ENCODE measurements at places on chromosomes 11 and 22.

GRCh38 chr11:134074766-134075165 is 5.9 kb downstream of the JAM3 start:
- no peak for DNase-seq

- DNase-seq, result no peak
Measured at GRCh38 chr11:36328966-36329673, 33.0 kb downstream of the PRR5L start.

- no peak for DNase-seq
Measured at GRCh38 chr22:48579043-48579927, 1248.4 kb downstream of the BRD1 start.

GRCh38 chr11:42631220-42631843 is 680.5 kb upstream of the API5 start:
- DNase-seq, result peak; percentile 13

- no peak for DNase-seq
Measured at GRCh38 chr22:32205974-32206773, 1.3 kb upstream of the RFPL2 start.

DNA sequence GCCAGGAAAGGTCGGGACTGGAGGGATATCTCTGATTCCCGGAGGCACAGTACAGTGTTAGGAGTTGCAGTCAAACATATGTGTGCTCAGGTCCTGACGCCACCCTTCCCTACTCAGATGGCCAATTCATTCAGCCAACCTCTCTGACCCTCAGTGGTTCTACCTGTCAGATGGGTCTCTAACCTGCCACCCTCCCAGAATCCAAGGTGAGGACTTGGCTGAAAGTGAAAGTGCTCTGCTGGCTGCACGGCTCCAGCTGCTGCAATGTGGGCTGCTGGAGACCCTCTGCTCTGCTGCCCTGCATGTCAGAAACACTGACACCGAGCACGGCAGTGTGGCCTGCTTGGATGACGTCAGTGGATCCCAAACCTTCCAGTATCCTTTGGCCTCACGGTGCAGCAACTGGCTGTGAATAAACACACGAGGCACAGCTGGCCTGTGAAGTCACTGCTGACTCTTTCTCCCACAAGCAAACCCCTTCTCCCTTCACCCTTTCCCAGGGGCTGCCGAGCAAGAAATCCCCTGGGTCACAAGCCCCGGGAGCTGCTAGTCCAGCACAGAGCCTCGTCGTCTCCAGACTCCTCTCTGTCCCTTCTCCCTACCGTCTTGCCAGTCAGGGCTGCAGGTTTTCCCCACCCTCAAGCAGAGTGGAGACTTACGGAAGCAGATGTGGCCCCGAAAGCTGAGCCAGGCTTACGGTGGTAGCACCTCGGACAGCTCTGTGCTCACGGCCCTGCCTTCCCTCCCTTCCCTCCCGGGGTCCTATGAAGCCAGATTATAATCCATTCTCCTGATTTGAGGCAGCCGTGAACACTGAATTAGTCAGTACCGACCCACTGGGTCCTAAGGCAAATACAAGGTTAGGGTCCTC is 24.3 kb downstream of the KIAA0930 start:
- DNase-seq, result no peak

DNA sequence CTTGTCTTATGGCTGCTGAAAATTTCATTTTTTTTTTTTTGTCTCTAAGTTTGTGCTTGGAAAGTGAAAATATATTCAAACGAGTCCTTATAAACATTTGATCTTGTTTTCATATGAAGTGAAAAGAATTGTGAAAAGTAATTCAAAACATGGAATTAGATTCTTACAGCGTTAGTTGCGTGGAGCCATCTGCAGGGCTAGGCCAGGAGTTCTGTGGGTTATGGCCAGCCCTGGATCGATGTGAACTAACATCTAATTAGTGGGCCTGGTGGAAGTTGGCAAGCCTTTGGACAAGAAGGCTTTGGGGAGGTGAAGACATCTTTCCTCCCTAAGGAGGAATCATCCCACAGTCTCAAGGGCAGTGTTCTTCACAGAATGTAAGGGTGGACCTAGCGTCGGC is 37.2 kb downstream of the PARVA start:
- DNase-seq, result no peak

DNA sequence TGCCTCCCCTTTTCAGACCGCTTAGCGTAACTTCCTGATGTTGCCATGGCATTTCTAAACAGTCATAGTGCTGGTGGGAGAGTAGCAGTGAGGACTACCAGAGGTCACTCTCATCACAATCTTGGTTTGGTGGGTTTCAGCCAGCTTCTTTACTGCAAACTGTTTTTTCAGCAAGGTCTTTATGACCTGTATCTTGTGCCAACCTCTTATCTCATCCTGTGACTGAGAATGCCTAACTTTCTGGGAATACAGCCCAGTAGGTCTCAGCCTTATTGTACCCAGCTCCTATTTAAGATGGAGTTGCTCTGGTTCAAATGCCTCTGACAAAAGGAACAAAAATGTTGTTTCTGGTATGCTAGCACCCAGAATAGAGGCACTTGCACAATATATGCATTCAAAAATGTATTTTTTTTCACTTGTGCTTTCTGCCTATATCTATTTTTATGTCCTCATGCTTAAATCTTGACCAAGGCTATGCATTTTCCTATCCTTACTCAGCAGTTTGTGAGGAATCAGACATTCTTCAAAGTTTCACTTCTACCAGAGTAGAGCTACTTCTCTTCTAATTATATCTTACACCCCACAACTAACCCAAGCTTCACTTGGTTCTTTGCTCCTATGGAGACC is 16.1 kb upstream of the OR51M1 start:
- DNase-seq, result no peak

DNA sequence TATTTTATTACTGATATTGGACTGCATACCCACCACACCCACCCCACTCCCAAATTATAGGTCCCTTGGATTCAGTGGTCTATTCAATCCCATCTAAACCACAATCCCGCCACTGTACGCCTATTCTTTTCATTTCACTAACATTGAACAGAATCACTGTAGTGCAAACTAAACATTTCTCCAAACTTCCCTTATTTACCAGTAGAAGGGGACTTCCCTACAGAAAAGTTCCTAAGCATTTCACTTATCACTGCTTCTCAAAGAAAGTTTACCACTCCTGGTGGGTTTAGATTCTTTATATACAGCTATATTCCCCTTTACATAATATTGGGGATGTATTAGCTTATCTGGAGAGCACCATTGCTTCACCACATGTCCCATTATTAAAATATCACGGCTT is 29.3 kb downstream of the OR8B12 start:
- no peak for DNase-seq

- no peak for DNase-seq
Measured at GRCh38 chr11:113234888-113235287, 79.5 kb upstream of the TTC12 start.

- no peak for DNase-seq
Measured at GRCh38 chr11:11247086-11247485, 106.0 kb downstream of the CSNK2A3 start.

- no peak for DNase-seq
Measured at GRCh38 chr22:37552524-37553163, 7.6 kb upstream of the CDC42EP1 start.

DNA sequence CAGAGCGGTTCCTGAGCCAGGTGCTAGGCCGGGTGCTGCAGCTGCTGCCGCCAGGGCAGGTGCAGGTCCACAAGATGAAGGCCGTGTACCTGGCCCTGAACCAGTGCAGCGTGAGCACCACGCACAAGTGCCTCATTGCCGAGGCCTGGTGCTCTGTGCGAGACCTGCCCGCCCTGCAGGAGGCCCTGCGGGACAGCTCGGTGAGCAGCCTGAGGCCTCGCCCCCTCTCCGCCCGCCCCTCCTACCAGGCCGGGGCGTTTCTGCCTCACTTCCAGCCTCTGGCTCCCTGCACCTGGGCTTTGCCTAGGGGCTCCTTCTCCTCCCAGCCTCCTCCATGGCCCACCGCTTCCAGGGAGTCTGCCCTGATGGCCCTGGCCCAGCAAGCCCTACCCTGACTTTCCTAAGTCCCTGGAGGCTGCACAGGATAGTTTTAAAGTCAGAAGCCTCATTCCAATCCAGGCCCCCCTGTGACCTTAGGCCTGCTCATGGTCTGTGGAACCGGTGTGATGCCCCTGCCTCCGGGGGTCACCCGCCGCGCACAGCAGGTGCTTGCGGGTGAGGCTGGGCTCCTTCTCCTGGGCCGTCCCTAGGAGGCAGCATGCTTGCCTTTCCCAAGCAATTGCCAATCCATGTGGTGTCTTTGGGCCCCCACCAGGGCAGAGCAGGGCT is 5.5 kb downstream of the TCIRG1 start:
- DNase-seq, result no peak

DNA sequence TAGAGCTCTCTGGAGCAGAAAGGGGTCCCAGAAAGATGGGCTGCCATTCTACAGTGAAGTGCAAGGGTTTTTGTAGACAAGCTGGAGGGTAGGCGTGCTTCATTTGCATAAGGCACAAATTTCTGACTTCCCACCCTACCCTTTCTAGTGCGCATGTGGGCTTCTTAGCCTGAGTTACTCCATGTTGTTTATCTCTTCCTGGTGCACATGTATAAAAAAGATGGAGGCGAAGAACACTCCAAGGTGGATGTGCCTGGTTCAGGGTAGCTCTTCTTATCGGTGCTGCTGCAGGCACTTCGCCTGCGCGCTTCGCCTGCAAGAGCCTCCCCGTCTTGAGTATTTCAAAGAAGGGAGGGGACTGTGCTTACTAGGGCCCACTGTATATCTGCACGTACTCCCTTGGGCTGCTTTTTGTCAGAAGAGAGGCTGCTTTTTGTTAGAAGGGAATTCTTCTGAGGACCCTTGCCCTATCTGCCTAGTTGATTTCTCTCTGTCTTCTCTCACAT is 1047.3 kb upstream of the CNTN5 start:
- DNase-seq, result no peak

GRCh38 chr11:19829109-19829837 is 116.6 kb downstream of the NAV2 start:
- DNase-seq, result no peak

DNA sequence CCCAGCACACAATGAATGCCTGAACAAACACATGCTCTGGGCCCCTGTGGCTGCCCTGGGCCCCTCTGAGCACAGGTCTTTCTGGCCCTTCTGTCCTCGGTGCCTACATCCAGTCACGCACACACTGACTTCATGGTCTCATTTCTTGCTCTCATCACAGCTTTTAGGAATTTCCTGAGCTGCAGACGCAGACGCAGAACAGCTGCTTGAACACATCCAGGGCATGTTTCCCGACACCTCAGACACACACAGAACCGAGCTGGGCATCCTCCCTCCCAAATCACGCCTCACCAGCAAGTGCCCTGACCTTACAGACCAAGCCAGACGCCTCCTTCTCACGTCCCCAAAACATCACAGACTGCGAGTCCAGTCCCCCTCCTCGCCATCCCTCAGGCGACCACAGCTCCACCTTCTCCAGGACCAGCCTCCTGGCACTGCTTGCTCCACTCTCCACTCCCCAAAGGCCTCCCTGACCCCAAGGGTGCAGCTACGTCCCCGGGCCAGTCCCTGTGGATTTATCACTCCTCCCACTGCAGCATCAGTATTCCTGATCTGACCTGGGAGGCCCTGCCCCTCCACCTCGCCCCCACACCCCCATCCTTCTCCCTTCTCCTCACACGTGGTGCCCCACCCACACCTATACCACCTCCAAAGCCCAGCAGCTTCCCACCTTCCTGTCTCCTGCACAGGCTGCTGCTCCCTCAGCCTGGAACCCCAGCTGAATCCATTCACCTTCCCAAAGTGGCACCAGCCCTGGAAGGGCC is 12.9 kb downstream of the SIRT3 start:
- no peak for DNase-seq

- no peak for DNase-seq
Measured at GRCh38 chr11:102598272-102598671, 26.9 kb downstream of the MMP20 start.

- DNase-seq, result no peak
Measured at GRCh38 chr22:16824716-16825687, at the start of gene XKR3. XKR3 (minus strand) TSS chr22:16825411; CDS start chr22:16808073, 17,338 bp downstream.

Measured in DMS 273 treated with DMSO at 0.1 percent for 48 hours (cell line).